Stimulated activated CD4-positive, alpha-beta T cell treated with anti-CD3 and anti-CD28 coated beads, Interleukin-4, amount 100 ng/mL, for 1 hour (primary cell): ENCODE measurements at places on chromosomes 6 and 20.
A peak's percentile ranks its signal among the peaks of the same experiment; 100 is the strongest.

DNA sequence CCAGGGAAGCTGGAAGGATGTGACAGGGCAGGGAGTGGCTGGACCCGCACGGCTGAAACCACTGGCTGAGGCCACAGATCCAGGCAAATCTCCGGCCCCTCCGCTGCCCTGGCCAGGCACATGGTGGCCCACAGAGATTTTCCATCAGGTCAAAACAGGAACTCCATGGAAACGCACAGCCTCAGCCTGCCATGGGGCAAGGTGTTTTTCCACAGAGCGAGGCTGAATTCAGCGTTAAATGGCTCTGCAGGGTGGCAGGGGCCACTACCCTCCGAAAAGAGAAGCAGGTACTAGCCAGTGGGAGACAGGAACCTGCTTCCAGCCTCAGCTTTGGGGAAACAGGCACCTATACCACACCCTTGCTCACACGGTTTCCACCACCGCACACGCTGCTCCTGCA lies 53.1 kb downstream of the PREX1 start:
- no peak for DNase-seq

GRCh38 chr20:2984956-2985661 lies 58.3 kb upstream of the GNRH2 start:
- peak; percentile 4 for DNase-seq

DNA sequence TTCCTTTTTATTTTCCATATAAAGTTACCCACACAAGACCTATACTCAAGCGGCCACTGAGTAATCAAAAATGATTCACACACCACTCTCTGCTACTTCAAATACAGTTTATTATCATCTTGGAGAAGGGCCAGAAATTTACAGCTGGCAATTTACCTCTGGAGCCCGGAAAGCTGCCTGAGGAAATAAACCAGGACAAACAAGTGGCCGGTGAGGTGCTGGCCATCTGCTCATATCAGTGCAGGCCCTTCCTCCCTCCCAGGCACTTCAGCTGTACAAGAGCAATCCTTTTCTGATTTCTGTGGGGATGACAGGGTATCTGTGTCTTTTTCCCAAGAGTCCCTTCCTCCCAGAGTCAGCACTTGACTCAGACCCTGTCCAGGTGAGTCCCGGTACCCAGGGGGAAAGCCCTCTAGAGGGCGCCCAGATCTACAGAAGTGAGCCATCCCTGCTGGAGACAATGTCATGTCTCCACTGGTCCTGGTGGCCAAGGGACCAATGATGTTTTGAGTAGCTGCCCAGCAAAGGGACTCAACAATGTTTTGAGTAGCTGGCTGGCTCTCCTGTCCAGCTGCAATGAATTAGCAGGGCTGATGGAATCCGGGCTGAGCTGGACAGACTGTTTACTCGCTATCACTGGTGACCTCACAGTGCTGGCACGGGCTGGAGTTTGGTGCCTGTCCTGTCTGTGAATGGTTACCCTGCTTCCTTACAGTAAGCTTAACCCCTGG lies 23.6 kb downstream of the LRP11 start:
- DNase-seq = peak; percentile 45

- no peak for DNase-seq
Measured at GRCh38 chr20:3307078-3307477, 68.1 kb upstream of the SLC4A11 start.

GRCh38 chr6:33808641-33809180 lies 4.9 kb upstream of the MLN start:
- no peak for DNase-seq
